ENCODE measurements at places on chromosomes 1 and 21. TPM values are rescaled to one million over a fixed set of nuclear protein-coding genes. Genes with fewer than 3 reads are reported as not detected.

The TCP10L gene
- total RNA-seq: 0.63 TPM

The GSTM2 gene
- total RNA-seq: 16.2 TPM

The FBXO44 gene
- total RNA-seq: 18.1 TPM

- no peak for DNase-seq
These were observed 664.4 kb downstream of the MATN1 start for GRCh38 chr1:30058970-30059369.
